Activated T-cell treated with anti-CD3 and anti-CD28 coated beads for 1 hour (primary cell): ENCODE measurements at places on chromosomes 2 and 18.

GRCh38 chr2:198040835-198041234 is 236.4 kb downstream of the PLCL1 start:
- DNase-seq = no peak

DNA sequence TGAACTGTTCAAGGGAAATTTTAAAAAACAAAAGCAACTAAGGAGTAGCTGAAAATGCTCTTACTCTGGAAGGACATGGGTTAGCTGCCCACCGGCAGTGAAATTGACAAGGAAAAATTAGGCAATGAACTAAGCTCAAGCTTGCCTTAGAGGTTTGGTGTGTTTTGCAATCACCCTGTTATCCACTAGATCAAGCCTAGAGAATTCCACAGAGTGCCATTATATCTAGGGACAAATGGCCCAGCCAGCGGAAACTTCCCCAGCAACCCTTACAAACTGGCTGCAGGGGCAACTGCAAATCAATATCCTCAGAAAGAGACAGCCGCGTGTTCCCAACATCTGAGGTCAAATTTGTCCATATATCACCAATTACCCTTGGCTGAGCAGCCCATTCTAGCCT is 258.2 kb downstream of the SP3 start:
- DNase-seq = no peak

DNA sequence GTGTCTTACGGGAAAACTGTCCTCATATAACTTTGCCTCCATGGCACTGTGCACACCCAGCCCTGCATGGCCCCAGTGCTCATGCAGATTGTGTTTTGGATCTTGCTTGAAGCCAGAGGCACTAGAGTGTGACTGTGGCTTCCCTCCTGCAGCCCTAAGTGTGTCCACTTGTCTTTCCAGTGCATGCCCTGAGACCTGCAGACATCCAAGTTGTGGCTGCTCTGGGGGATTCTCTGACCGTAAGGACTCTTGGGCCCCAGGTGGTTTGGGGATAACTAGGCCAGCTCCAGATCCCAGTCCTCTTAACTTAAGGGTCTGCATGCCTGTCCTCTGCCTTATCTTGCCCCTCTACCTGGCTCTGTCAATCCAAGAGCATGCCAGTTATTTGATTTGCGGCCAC is 96.6 kb downstream of the PLB1 start:
- no peak for DNase-seq

- DNase-seq = no peak
These were observed 10.3 kb downstream of the AQP12A start for GRCh38 chr2:240701736-240702639.

- peak; percentile 62 for DNase-seq
These were observed at the start of gene ZNF514 for GRCh38 chr2:95159690-95160449. TSS of gene ZNF514 (minus strand) at chr2:95159848. CDS start at chr2:95153253, 6,595 bp downstream.

DNA sequence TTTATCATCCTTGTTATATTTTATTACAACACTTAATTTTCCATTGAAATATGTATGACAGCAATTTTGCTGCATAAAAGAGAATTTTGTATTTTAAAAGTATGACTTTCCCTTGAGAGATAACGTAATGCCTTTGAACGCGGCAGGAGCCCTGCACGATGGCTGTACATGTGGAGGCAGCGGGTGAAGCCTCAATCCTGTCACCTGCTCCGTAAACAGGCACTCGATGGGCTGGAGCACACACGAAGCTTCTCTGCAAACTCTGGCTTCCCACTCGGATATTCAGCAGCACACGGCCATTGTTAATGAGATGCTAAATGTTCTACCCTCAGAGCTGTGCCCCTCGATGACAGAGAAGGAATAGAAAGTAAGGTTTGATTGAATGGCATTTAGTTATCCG is 184.4 kb downstream of the RTP5 start:
- no peak for DNase-seq

DNA sequence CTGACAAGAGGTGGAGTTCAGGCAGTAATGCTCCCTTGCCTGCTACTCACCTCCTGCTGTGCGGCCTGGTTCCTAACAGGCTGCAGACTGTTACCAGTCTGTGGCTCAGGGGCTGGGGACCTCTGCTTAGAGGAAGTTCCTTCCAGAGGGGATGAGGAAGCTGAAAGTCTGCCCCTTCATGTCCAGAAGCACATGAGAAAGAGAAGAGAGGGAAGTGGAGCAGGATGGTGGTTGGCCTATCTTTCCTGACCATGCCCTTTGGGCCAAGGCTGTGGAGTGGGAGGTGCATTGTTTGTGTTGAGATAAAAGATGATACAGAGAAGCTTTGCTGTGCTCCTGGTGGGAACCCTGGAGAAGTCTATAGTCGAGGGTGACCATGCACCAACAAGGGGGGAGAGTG is 112.5 kb downstream of the LPIN1 start:
- no peak for DNase-seq

DNA sequence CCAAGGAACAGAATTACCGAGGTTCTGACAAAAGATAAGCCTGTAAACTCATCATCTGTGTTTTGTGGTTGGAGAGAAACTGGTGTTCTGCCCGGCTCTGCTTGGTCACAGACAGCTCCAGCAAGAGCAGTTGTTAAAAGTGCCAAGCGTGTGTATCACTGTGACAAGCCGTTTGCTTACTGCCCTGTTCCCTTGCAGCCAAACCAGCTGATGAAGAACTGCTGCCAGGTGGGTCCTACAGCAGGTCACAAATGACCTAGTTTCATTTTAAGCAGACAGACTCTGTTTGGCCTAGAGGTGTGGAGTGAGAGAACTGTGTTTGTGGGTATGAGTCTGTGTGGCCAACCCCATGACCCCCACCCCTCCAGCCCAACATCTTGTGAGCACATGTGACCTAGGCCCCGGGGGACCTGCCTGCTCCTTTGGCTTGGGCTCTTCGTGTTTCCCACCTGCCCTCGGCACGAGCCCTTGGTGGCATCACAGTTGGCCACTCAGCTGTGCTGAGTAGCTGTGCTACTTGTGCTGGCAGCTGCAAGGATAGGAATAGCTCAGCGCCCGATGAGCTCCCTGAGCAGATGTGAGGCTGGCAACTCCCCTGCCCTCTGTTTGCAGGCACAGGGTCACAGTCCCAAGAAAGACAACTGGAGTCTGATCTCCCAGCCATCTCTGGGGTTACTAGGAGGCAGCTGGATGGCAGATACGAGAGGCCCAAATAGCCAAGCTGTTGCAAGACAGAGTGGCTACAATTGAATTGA is 9.7 kb downstream of the OXER1 start:
- no peak for DNase-seq

DNA sequence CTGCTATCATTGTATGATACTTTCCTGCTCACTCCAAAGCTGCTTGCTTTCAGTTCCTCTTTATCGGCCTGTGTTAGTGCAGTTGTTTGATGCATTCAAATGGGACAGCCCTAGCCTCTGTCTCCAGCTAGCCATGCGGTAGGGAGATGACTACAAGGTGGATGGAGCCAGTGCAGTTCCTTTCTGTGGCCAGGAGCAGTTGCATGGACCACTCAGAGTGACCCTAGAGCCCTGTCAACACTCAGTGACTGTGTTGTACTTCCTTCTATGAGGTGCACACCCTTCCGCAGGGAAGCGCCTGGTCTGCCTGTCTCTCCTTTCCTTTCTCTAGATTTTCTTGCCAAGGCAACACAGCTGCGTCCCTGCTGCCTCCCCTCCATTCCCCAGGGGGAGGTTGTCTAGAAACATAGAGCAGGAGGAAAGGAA is 33.8 kb downstream of the KCNS3 start:
- DNase-seq = no peak

DNA sequence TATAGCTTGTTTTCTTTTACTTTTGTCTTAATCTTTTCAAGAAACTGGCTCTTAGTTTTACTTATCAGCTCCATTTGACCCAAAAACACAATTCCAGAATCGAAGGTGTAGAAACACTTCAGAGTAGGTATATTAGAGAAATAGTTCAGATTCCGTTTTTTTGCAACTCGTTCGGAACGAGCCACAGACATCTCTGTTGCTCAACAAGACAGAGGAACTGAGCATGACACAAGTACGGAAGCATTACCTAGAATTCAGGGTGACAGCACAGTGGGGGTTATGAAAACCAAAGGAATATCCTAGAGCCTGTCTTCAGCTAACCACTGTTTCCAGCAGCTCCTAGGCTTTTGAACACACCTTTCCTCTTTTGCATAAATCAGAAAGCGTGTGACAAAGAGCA is 5.0 kb downstream of the HRH4 start:
- DNase-seq = no peak

DNA sequence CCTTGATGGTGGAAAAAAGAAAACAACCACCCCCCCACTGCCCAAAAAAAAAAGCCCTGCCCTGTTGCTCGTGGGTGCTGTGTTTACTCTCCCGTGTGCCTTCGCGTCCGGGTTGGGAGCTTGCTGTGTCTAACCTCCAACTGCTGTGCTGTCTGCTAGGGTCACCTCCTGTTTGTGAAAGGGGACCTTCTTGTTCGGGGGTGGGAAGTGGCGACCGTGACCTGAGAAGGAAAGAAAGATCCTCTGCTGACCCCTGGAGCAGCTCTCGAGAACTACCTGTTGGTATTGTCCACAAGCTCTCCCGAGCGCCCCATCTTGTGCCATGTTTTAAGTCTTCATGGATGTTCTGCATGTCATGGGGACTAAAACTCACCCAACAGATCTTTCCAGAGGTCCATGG is 28.0 kb downstream of the MAL start:
- no peak for DNase-seq

DNA sequence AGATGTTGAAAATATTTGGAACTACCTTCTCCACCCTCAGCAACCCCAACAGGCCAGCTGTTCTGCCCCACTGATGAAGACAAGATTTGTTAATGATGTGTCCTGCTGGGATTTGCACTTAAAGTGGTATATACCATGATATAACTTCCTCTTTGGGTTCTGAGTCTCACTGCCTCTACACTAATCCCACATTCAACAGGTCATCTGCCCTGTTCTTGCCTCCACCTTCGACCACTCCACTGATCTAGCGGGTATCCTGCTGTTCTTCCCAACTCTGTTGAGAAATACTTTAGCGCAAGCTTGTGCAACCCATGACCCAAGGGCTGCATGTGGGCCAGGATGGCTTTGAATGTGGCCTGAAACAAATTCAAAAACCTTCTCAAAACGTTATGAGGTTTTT is 72.7 kb downstream of the LRP1B start:
- no peak for DNase-seq

GRCh38 chr2:98551316-98551715 is 57.0 kb downstream of the COA5 start:
- DNase-seq = no peak

DNA sequence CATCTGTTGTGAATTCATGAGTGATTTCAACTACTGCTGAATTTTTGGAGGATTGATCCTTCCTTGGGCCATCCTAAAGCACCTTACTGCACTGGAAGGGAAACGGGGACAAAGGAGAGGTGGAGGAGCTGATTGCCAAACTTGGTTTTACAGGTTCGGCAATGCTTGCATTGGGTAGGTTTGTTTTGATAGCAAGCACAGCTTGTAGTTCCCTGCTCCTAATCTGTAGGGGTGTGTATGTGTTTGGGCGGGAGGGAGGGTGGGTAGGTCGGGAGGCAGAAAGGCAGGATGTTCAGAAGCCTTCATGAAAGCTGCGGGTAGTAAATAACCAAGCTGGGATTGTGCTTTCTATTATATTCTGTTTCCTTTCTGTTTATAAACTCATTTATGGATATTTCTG is 24.6 kb downstream of the PHLPP1 start:
- DNase-seq = no peak

GRCh38 chr18:10207682-10208345 is 246.6 kb upstream of the APCDD1 start:
- no peak for DNase-seq

DNA sequence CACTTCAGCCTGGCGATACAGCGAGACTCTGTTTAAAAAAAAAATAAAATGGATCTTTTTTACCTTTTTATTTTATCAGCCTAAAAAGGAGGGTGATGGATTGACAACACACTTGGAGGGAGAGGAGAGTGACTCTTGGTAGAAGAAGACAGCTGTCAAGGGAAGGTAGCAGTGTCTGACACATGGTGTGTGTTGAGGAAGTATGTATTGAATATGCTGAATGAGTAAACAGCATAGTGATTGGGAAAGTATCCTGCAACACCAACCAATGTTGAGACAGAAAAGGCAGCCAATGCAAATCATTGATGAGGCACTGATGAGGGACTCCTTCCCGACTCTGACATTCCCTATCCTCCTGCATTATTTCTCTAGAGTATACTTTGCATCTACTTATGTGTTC is 306.4 kb downstream of the LPIN1 start:
- no peak for DNase-seq

- no peak for DNase-seq
These were observed 141.7 kb downstream of the SH3RF3 start for GRCh38 chr2:109270505-109271312.

GRCh38 chr2:75494137-75494769 is 66.5 kb downstream of the EVA1A start:
- DNase-seq = no peak

DNA sequence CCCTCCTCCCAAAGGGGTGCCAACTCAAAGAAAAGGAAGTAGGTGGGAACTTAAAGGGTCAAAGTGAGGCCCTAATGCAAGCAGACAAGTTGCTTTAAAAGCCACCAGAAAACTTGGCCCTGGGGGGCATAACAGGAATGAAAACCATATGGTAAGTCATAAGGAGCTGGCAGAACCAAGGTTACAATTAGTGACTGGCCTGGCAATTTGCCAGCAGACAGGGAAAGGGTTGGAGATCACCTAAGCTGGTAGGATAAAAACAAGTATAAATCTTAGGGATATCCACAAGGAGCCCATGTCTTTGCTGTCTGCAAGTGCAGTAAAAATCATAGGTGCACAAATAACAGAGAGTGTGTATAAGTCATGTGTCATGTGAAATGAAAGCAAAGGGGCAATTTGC is 256.7 kb upstream of the LRRTM4 start:
- no peak for DNase-seq

DNA sequence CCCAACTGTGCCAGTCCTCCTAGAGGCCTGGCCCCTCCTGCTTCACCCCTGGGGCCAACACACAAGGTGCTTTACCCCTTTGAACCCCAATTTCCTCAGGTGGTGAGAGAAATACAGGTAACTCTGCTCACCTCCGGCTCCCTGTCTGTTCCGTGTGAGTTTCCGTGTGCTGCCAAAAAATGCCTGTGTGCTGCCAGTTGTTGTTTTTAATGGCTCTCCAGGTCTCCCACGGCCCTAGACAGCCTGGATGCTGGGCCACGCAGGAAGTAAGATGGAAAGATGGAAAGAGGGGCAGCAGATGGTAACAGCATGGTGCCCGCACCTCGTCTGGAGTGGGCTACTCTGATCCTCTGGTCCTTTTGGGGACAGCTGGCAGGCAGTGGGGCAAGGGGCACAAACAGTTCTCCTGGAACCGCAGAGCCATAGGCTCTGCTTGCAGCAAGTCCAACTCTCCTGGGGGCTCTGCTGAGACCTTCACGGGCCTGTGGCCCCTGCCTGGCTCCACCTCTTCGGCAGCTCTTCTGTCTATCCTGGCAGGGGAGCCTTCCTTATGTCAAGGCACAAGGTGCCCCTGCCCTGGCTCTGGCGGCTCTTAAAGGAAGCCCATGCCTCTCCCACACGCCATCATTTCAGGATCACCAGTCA is 4.3 kb upstream of the ARHGEF4 start:
- no peak for DNase-seq

DNA sequence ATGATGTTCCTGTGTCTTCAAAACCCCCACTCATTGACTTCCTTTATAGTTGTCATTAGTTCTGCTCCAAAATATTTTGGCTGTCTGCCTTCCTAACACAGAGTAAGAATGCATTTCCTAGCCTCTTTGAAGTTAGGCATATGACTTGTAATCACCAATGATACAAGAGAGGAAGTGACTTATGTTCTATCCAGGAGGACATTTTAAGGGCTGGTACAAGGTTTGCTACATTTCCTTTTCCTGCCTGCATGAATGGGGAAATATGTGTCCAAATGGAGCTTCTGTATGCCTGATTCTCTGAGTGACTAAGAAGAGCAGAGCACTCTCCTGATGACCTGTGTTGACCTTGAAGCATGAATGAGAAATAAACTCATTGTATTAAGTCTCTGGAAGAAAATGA is 115.1 kb downstream of the PLCL1 start:
- DNase-seq = no peak

- no peak for DNase-seq
These were observed 888 bp upstream of the ADCY3 start for GRCh38 chr2:24920809-24921441.
